ENCODE measurements at places on chromosomes 2 and 18. TPM values are rescaled to one million over a fixed set of nuclear protein-coding genes. Genes with fewer than 3 reads are reported as not detected.

The INO80D gene
- total RNA-seq: 33.9 TPM

The COL4A3 gene
- 1.2 TPM for total RNA-seq

GRCh38 chr18:58087928-58088690 is 44.1 kb downstream of the NEDD4L start:
- DNase-seq: peak; percentile 36

GRCh38 chr18:35045121-35045520 is 3.9 kb downstream of the MAPRE2 start:
- DNase-seq: no peak

GRCh38 chr2:11326677-11327211 is 17.7 kb downstream of the ROCK2 start:
- no peak for DNase-seq

All from GM23338 (cell line).